ENCODE measurements at places on chromosomes 1 and 21.
A peak's percentile ranks its signal among the peaks of the same experiment; 100 is the strongest.

DNA sequence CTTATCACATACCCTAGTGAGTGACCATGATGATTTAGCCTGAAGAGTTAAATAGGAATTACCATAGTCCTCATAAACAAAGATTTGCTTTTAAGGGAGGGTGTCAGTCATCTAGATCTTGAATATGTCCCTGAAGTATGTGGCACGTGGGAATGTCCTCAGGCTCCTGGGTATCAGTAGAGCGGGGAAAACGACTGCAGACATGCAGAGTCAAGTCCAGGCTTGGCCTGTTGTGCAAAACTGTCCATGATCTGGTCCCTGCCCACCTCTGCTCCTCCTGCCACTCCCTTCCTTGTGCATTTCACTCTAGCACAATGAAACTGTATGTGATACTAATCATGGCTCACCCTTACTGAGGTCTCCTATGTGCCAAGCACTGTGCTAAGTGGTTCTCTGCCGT lies 12.9 kb downstream of the MOV10 start:
- DNase-seq: no peak

DNA sequence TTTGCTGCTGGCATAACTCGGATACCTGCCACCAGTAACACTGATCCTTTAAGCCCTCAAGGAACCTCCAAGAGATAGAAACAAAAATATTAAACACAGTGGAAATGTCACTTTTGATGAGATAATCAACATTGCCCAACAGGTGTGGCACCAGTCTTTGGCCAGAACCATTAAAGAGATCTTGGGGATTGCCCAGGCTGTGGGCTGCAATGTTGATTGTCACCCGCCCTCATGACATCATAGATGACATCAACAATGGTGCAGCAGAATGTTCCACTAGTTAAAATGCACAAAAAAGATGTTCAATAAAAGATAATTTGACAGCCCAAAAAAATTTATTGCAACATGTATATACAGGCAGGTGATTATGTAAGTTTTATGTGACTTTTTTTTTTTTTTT lies 20.2 kb upstream of the ZMYM1 start:
- no peak for DNase-seq

- no peak for DNase-seq
Measured at GRCh38 chr1:63847308-63847910, 73.6 kb downstream of the ROR1 start.

DNA sequence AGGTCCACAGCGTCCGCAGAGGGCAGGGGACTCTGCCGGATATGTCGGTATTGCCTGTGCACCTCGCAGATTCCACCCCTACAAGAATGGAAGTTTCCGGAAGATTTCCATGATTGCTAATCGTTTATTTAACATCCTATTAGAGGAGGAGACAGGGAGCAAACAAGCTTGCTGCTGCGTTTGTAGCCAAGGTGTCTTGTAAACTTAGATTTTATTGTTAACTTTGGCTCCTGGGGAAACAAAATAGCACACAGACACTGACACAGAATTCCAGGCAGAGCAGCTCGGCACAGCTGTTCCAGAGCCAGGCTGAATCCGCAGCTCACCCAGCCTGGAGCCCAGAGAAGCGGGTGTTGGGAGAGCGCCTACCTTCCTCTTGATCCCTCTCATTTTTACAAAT lies 75.7 kb downstream of the AJAP1 start:
- DNase-seq: no peak

DNA sequence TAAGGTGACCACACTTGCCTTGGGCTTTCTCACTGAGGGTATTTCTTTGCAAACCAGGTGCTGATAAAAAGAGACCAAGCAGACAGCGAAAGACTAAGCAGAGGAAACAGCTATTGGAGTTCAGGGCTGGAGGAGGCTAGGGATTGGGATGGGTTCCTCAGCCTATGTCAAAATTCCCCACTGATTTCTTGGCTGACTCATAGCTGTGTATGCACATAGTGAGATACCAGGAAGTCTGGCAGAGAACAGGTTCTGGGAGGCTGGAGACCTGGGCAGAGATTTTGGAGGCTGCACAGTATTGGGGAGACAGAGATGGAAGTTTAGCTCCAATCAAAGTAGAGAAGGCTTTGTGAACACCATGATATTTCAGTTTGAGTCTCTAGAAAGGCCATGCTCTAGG lies 25.3 kb downstream of the YARS1 start:
- DNase-seq: no peak

- no peak for DNase-seq
Measured at GRCh38 chr1:179021873-179022272, 3.8 kb upstream of the FAM20B start.

- DNase-seq: peak; percentile 37
Measured at GRCh38 chr1:183622884-183623785, 12.4 kb downstream of the ARPC5 start.

All from stimulated activated CD4-positive, alpha-beta T cell treated with anti-CD3 and anti-CD28 coated beads, Interleukin-1b, Interleukin-23, amount 100 ng/mL, for 48 hours (primary cell).